ENCODE measurements at places on chromosomes 6 and 20.

DNA sequence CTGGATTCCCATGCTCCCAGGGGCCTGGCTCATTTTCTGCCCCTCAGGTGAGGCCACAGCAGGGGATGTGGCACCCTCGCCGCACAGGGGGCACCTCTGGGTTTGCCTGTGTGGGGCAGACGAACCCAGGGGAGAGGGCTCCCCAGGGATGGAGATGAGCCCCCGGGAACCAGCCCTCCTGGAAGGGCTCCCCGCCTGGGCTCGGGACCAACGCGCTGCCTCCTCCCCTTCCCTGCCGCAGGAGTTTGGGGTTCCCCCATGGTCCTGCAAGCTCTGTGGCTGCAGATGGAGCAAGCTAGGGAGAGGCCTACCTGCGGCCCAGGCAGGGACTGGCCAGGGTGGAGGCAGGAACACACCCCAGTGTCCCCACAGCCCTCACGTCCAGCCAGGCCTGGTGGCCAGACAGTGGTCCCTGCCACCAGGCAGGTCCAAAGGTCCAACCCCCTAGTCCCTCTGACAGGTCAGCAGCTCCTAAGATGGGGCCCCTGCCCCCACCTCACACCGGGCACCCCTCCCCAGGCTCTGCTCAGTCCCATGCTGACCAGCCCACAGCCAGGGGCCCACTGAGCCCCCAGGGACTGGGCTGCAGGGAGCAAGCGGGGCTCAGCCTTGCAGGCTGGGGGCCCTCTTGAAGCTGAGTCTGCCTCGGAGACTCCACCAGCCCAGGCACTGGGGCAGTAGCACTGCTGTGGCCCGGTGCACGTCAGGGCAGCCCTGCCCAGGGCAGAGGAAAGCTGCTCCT, 13.7 kb downstream of the LAMA5 start:
- no peak for DNase-seq

- DNase-seq = no peak
Measured at GRCh38 chr6:52310932-52311331, 26.4 kb upstream of the MCM3 start.

- DNase-seq = no peak
Measured at GRCh38 chr6:142842418-142843261, 102.3 kb downstream of the HIVEP2 start.

- DNase-seq = no peak
Measured at GRCh38 chr20:5602346-5602745, 147.9 kb upstream of the SHLD1 start.

Data from DMS153 (cell line).